NCI-H146 (cell line): ENCODE measurements at places on chromosomes 1 and 21.

DNA sequence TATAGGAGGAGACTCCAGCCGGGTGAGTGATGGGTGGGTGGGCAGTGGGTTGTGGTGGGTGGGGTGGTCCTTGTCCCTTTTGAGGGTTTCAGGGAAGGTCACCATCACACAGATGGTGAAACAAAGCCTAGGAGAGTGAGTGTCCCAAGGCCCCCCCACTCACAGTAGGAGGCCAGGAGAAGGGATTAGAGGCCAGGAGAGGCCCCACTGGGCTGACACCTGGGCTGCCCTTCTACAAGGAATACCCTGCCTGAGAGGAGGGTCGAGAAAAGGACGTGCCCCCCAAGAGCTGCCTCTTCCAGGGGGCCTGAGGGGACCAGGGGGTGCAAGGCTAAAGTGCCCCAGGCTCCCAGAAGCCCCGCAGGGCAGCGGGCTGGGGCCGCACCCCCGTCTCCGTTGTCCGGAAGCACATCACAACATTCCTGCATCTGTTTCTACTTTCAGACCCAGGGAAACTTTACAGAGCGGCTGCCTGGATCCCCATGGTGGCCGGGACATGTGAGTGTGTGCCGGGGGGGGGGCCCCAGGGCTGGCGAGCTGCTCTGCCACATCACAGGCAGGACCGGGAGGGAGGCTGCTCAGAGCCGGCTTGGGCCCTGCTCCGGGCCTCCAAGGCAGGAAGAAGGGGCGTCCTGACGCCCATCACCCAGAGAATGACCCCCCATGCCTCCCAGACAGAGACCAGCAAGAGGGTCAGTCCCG, 68.2 kb downstream of the ARHGEF16 start:
- no peak for DNase-seq

GRCh38 chr1:168362991-168363390, 82.3 kb downstream of the TBX19 start:
- DNase-seq, result no peak

DNA sequence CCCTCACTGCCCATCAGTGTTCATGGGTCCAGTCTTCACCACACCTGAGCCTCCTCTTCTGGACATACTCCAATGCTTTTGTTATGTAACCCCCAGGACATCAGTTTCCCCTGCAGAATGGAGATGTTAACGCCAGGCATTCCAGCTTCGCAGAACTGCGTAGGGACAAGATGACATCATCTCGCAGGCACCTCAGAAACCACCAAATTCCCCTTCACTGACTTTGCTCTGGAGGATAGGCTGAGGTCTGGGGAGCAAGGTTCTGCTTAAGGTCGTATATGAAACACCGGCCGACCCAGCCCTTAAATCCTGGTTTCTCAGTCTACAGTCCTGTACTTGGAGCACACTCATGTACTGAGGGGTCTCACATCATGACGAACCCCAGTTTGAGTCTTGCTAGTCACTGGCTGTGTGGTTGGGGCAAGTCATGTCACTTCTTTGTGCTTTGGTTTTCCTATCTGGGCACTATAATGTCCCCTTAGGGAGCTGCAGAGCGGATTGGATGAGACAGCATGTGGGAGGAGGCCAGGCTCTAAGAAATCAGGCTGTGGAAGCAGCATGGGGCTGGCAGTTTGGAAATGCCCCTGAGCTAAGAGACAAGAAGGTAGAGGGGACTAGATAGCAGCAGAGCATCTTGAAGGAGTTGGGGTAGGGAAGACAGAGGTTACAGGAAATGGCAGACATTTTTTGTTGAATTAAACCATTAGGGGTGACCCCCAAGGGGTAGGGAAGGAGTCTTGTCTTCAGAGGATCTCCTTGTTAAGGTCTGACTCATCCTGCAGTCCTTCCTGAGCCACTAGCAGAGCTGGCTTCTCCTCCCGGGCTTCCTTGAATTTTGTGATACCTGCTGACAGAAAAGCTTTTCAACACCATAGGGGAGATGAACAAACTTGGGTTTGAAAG, 138.3 kb downstream of the FOXD2 start:
- DNase-seq, result no peak

DNA sequence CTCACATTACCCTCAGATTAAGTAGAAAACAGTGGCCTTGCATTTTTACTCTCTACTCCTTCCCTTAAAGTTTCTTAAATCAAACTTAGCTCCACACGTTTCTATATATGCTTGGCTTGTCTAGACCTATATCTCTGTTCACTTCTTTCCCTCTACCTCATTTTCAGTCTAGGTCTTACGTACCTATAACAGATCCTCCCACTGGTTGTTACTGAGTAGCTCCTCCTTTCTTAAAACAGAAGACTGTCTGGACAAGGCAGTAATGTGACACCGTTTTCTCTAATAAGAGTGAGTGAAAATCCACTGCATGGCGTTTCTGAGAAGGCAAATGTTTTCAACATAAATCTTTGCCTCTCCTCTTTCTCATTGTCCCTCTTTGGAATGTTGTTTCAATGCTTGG, 211.7 kb upstream of the POGK start:
- no peak for DNase-seq

- peak; percentile 86 for DNase-seq
Observed at GRCh38 chr1:147504801-147505311, 36.4 kb upstream of the BCL9 start.

- no peak for DNase-seq
Observed at GRCh38 chr1:118206966-118207365, 21.9 kb upstream of the SPAG17 start.

DNA sequence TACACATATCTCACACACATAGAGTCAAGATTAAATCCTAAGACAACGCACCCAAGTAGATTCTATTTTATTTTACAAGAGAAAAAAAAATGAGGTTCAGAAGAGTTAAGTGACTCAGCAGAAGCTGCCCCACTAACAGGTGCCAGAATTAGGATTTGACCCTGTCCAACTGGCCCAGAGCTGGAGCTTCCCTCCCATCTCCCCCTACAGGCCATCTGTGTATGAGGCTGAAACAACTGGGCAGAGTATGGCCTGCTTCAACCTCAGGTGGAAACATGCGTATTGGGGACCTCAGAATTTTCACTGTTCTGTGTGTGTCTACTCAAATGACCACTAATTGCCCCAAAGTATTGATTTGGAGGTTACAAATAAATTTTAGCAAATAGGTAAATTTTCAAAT, 29.9 kb downstream of the PSMG1 start:
- DNase-seq, result no peak

DNA sequence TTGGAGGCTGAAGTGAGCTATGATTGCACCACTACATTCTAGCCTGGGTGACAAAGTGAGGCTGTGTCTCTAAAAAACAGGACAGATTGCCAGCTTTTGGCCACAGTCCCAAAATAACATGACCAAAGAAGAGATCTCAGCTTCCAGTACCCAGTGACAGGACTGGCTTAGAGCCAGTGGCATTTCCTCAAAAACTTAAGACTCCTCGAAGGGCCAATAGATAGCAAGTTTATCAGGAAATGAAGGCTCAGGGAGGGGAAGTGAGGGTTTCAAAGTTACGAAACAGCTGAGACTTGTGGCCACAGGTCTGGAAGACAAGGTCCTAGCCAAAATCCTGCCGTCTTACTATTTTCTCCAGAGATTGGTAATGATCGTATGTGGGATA, 6.3 kb upstream of the TMEM39B start:
- DNase-seq, result no peak

- DNase-seq, result no peak
Observed at GRCh38 chr1:210236840-210237409, 4.3 kb downstream of the SERTAD4 start.

GRCh38 chr1:43691871-43692815, 15.2 kb upstream of the ST3GAL3 start:
- DNase-seq, result no peak

GRCh38 chr1:225468270-225469020, 40.6 kb upstream of the LBR start:
- no peak for DNase-seq

GRCh38 chr21:45187646-45188045, 100.0 kb downstream of the POFUT2 start:
- DNase-seq, result no peak

GRCh38 chr21:39669485-39669884, 56.7 kb downstream of the B3GALT5 start:
- no peak for DNase-seq
